ENCODE measurements at places on chromosomes 13 and 19.

GRCh38 chr13:30074955-30075614, 224.7 kb upstream of the UBL3 start:
- DNase-seq, result no peak

GRCh38 chr19:28971049-28971448, 241.9 kb downstream of the UQCRFS1 start:
- no peak for DNase-seq

GRCh38 chr19:10114651-10115391, 3.3 kb downstream of the P2RY11 start:
- DNase-seq, result no peak

GRCh38 chr13:108361769-108362168, 92.3 kb downstream of the TNFSF13B start:
- DNase-seq, result no peak

- no peak for DNase-seq
These were observed 2.6 kb downstream of the GPR42 start for GRCh38 chr19:35373492-35373891.

DNA sequence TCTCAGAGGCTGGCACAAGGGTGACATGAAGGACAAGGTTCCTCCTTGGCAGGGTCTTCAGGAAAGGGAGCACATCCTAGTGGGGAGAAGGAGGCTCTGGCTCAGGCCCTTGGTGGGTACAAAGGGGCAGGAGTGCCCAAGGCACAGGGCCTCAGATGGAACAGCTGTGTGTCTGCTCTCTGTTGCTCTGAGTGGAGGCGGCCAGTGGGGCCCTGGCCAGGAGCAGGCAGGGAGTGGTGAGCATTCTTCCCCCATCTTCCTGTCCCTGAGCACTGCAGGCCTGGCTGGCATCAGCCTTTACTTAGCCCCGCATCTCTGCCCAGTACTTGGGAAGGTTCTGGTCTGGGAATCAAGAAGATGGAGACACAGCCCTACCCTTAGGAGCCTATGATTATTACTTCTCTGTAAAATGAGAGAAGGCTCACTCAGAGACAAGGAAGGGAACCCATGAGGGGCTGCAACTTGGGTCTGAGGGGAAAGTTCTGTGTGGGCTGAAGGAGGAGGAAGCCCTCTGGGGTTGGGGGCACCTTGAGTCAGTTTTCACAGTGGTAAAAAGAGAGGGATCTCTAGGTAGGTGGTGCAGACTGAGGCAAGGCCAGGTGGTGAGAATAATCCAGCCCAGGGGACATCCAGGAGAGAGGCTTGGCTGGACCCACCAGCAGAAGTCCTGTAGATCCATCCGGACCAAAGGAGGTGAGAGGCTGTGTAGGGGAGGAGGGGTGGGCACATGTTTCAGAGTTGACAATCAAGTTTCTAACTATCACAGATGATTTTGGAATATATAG, 173.5 kb downstream of the TSHZ3 start:
- DNase-seq, result no peak

Measured in NCI-H187 treated with DMSO at 0.1 percent for 48 hours (cell line).